ENCODE measurements at places on chromosomes 13 and 19.

DNA sequence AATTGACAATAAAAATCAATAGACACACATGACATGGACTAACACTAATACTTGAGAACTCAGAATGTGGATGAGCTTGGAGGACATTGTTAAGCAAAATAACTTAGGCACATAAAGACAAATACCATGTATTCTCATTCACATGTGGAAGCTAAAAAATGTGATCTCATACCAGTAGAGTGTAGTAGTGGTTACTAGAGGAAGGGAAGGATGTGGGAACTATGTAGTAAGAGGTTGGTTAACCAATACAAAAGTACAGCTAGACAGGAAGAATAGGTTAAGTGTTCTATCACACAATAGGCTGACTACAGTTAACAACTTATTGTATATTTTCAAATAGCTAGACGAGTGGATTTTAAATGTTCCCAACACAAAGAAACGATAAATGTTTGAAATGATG is 415.8 kb upstream of the KLF12 start:
- no peak for DNase-seq

DNA sequence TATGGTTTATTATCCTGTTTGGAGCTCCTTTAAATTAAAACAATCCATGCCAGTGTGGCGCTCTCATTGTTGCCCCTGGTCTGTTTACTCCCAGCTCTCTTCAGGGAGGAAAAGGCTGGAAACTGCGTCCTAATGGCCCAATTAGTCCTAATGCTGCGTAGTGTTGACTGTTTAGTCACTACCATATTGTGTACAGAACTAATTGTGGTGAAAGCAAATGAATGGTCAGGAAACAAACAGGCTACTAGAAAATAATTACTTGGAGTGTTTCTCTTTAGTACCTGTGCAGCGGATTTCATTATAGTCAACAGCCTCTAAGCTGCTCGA is 54.5 kb upstream of the MTIF3 start:
- DNase-seq = no peak

GRCh38 chr19:38993271-38993670 is 17.7 kb upstream of the FBXO17 start:
- no peak for DNase-seq

DNA sequence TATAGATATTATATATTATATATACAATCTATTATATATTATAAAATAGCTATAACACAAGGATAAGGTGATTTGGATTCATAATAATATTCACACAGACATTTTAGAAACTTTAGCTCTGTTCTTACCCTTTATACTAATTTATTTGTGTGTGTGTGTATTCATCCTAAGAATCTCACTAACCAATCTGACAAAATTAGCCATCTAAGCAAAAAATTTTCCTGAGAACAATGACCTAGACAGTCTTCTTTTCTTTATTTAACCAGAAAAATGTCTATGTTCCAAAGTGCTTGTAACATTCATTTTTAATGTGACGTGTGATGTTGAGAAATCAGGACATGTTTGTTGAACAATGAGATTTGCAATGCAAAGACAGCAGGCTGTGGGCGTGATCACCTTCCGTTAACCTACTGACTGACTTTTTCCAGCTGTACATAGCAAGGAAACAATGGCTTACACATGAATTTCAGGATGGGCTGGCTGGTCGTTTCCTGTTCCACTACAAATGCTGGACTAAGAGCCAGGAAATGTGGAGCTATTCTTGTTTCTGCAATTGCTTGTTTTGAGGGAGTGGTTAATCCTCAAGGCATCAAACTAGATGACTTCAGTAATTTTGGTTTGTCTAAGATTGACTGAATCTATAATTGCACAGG is 634.6 kb upstream of the ARGLU1 start:
- no peak for DNase-seq

DNA sequence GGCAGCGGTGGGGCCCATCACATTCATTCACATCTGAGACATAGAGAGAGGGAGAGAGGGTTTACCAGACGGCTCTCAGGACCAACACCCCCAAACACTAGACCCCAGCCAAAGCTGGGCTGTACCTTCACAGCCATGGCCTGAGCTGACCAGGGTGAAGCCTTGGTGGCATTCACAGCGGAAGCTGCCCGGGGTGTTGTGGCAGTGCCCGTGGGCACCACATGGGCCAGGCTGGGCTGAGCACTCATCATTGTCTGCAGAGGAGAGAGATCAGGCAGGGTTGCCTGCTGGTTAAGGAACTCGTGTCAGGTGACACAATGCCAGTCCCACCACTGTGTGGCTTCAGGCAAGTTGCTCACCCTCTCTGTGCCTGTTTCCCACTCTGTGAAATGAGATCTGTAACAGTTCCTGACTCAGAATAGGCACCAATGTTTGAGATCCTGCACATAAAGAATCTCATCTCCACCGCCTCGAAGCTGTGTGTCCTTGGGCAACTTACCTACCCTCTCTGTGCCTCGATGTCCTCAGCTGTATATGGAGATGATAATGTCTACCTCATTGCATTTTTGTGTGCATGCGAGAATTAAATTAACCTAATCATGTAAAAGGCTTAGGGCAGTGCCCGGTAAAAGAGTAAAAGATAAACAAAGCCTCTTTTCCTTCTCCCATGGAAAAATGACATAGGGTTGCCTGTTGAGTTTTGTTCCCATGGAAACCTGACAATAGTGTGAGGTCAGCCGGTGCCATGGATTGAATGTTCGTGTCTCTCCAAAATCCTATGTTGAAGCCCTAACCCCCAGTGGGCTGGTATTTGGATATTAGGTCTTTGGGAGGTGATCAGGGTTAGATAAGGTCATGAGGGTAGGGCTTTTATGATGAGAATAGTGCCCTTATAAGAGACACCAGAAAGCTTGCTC is 22.9 kb downstream of the CCL25 start:
- DNase-seq = no peak

DNA sequence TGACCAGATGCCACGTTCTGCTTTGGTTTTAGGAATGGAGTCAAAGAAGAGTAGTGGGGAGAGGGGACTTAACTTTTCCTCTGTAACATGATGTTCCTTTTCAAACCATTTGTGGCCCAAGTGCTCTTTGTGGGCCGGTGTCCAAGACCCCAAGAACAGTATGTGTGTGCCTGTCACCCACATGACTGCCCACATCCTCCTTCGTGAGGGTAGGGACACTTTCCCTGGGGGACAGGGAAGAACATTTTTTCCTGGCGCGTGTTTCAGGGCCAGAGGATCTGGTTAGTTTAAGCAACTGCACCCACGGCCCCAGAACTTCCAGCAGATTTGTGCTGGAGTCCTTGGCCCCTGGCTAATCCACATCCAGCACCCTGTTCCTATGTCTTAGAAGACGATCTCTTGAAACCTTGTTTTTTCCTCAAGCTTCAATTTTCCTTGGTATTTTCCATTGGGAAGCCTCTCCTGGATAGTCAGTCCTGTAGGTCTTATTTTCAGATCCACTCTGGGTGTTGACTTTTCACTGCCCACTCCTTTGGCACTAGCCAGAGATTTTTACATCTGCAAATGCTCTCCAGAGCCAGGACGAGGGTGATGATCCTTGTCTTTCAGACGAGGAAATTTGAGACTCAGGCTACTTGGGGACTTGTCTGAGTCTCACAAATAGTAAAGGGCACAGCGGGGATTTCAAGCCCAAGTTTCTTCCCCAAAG is 10.8 kb upstream of the CCDC97 start:
- no peak for DNase-seq

GRCh38 chr13:68588623-68589022 is 1358.5 kb upstream of the PCDH9 start:
- DNase-seq = no peak

DNA sequence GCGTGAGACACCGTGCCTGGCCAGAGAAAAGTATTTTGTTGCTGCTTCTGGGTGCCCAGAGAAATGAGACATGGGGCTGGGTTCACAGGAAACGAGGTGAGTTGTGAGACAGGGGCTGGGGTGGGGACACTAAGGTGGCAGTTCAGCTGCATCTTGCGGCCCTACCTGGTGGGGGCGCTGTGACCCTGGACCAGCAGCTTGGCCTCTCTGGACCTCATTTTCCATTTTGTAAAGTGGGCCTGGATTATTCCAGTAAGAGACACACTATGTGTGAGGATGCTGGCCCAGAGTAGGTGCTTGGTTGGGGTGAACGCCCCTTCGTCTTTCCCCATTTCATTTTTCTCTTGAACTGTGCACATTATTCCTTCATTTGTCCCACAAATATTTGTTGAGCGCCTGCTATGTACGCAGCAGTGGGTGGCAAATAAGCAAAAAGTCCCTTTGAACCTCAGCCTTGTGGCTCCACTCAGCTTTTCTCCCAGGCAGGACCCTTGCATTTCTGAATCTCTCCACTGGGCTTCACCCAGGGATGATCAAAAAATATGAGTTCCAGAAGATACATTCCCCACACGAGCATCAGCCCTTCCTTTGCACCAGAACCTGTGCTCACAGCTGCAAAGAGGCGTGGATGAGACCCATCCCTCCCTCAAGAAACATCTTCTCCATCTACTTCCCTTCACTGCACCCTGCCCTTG is 26.6 kb upstream of the OR10H1 start:
- no peak for DNase-seq

DNA sequence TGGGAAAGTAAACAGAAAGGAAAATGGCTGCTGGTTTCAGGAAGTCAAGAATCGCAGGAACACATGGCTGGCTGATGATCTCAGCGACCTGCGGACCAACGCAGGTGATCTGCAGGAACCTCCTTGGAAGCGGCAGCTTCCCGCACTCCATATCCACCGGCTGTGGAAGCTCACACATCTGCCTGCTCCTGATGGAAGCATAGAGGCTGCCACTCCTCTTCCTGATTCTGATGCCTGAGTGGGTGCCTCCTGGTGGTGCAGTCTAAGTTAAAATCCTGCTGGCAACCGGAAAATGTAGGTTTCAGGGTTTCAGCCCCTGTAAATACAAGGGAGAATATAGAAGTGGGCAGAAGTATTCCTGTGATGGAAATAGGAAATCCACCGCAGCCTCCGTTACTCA is 75.5 kb downstream of the TNFSF13B start:
- DNase-seq = no peak

- DNase-seq = no peak
These were observed 95.3 kb upstream of the TNFSF11 start for GRCh38 chr13:42478531-42479156.

DNA sequence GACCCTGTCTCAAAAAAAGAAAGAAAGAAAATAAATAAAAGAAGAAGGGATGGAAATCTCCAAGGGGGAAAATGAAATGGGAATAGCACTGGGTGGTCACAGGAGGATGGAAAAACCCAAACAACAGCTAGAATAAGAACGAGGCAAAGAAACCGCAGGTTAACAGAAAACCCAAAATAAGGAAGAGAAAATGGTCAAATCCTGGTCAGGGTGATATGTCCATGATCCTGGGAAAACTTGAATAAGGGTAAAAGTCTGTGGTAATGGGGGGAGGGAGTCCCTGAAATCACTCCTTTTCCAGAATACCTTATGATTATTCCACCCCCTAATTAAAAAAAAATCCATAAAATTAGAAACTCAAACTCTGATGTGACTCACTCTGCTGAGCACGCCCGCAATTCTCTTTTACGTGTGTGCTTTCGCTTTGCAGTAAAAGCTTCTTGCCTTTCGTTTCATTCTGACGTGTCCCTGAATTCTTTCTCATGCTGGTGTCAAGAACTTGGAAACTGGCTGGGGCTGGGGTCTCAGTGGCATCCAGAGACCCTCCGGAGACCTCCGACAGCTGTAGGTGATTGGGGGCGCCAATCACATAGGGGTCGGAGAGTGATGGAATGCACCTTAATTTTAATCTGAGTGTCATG is 4.3 kb upstream of the NAXD start:
- no peak for DNase-seq
